Spinal cord (tissue), 10 donors: ENCODE measurements at places on chromosomes 4 and X. TPM values are rescaled to one million over a fixed set of nuclear protein-coding genes. Genes with fewer than 3 reads are reported as not detected.

The AFM gene
- not detected for polyA plus RNA-seq

The PPEF1 gene
- 3.1 TPM for polyA plus RNA-seq

The PASD1 gene
- not detected for polyA plus RNA-seq

The JADE3 gene
- polyA plus RNA-seq: 11.8 TPM

The SLC26A1 gene
- polyA plus RNA-seq: 9.3 TPM

The FRG2 gene
- not detected for polyA plus RNA-seq

The TLR3 gene
- 2.1 TPM for polyA plus RNA-seq

The TLL1 gene
- 1.8 TPM for polyA plus RNA-seq
